ENCODE measurements at places on chromosomes 2 and 18.
A peak's percentile ranks its signal among the peaks of the same experiment; 100 is the strongest.

DNA sequence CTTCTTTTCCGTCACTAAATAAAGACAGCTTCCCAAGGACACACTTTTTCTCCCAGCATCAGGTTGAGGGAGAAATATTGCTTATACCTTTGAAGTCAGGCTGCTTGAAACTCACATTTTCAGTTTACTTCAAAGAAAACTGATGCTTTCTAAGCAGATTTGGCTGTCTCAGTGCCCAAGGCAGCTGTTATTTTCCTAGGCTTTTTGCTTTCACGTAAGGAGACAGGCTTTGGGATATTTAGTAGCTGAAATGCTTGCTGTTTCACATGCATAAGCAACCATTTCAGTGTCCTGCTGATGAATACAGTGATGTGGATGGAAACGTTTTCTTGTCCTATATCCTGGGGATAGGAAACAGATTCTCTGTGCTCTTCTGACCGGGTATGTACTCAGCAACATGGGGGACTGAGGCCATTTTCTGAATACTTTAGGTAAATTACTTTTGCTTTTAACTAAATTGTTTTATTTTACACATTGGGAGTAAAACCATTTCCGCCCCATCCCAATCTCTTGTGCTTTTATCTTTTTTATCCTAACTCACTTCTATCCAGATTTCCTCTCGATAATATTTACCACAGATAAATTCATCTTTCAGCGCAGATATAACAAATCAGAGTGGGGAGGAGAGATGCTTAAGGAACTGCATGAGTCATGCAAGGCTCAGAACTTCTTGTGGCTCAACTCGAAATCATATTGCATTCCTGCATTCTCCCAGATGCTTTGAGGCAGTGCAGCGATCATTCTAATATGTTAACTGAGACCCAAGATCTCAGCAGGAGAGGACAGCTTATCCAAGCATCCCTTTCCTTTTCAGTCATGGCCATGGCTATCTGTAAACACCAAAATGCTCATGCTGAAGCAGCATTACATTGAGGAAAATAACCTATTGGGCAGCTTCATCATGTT lies 22.2 kb downstream of the GALR1 start:
- DNase-seq = no peak

DNA sequence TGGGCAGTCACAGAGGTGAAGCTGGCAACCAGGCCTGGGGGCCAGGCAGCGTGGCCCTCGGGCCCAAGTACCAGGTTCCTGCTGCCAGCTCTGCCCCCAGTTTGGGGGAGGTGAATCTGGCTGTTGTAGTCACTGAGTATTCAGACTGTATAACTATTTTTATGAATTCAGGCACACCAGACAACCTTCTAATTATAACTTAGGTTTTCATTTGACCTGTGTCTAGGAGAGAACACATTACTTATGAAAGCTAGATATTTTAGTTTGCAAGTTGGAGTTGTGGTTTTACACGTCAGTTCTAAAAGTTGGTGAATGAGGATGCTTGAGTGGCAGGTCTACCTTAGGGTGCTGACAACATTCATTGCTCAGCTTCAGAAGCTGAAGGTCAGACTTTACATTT lies 71.7 kb downstream of the LIMS1 start:
- DNase-seq = no peak

DNA sequence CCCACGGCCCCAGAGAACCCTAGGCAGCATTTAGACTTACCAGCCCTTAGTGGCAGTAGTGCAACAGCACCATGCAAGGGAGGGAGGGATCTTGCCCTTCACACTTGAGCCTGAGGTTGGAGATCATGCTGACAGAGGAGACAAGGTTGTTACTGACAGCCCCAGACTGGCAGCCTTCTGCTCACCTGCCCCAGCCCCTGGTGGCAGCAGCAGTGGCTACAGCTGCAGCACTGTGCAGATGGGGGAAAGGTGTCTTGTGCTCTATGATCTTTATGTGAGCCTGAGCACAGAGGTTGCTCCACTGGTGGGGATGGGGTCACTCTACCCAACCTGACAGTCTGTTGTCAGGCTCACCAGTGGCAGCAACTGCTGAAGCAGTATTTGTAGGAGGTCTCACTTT lies 501.2 kb upstream of the LRRTM4 start:
- no peak for DNase-seq

- DNase-seq = no peak
Observed at GRCh38 chr2:129378186-129378585, 601.3 kb upstream of the RAB6C start.

DNA sequence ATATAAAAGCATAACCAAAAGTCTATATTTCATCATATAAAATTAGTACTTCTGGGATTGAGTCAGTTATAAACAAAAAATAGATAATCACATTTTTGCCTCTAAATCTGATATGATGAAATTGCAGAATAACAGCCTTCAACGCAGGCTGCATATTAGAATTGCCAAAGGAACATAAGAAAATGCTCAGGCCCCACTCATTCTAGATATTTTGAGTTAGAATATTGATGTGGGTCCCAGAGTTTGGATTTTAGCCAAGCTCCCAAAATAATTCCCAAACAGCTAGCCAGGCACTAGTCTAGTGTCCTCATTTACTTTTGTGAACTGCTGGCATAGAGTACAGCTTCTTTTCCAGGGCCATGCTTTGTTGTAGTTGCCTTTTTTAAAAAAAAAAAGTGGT lies 63.5 kb downstream of the ZDBF2 start:
- no peak for DNase-seq

GRCh38 chr2:70511971-70512729 lies 41.5 kb downstream of the TGFA start:
- DNase-seq = no peak

DNA sequence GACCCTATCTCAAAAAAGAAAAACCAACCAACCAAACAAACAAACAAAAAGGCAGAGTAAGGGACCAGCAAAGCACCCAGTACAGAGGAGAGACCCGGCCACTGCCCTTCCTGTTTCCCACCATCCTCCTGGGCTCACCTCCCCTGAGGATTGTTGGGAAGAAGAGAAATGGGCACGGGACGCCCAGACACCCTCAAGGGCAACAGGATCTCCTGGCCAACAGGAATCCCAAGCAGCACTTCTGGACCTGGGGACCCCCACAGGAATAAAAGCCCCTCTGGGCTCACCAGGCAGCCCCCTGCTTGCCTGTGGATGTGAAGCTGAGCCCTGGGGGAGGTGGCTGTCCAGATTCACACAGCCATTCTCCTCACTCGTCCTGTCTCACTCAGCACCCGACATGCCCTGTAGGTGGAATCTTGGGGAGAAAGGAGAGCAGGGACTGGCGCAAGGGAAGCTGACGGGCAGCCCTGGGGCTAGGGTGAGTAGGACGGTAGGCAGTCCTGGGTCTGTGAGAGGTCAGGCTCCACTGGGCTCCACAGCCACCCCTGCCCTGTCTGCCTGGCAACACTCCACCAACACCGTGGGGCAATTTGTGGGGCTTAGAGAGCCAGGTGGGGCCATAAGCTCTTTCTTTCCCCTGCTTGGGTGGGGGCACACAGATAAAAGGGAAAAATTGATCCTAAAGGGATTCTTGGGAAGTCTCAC lies 18.0 kb downstream of the KLF11 start:
- no peak for DNase-seq

DNA sequence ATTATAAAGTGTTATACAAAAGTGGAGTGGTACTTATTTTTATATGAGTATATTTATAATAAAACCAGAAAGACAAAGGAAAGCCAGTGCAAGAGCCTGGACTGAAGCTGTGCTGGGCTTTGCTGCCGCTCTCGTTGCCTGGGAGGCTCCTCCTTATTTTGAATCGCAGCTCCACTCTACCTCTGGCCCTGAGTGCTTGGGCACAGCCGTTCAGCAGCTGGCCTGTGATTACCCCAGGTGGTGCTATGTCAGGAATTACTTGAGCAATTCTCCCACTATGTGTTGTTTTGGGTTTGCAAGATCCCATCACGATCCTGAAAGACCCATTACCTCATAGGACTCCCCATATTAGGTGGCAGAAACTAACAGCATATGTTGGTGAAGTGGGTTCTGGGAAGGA lies 53.0 kb upstream of the LCLAT1 start:
- DNase-seq = no peak

DNA sequence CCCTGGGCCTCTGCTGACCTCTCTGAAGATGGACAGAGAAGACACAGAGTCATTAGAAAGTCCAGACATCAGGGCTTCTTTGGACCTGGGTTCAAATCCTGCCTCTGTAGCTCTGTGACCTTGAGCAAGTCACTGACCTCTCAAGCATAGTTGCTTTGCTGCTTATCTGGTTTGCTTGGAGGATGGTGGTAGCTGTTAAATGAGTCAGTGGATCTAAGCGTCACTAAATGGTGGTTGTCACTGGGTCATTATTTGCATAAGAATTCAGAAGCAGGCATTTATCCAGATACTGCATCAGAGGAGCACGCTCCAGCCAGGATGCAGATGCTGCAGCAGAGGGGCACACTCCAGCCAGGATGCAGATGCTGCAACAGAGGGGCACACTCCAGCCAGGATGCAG lies 229.2 kb downstream of the GLI2 start:
- DNase-seq = no peak

GRCh38 chr2:72135921-72136320 lies 11.7 kb downstream of the CYP26B1 start:
- no peak for DNase-seq

DNA sequence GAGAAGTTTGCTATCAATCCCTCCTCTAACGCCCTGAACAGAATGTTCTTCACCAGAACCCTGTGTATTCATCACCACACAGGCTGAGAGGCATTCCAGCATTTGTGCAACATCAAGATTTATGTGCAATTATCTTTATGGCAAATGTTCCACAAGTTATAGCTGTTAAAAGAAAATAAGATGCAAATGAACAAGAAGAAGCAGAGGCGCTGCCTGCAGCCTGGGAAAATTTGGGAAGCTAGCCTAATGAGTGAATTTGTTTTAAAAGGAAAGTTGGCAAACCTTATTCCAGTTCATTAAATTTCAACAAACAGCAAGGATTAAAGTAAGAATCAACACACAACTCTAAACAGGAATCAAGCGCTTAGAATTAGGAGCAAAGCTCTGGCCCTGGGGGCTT lies 5.3 kb downstream of the TPO start:
- no peak for DNase-seq

GRCh38 chr2:241904791-241905710 lies 35.5 kb downstream of the RTP5 start:
- no peak for DNase-seq

DNA sequence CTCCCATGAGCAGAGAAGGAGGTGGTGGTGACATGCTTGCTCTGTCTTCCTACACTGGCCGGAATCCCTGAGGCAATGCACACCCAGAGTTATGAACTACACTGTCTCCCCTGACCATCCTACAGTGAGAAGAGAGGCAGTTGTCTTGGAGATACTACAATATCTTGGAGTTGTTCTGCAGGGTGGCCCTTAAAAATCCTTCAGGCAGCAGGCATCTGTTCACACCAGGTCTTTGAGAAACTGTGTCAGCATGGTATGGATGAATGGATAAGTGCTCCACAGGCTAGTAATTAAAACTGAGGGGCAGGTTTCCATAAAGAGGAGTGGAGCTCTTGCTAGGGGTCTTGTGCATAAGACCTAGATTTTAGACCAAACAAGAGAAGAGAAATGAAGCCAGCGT lies 223.7 kb upstream of the COPS8 start:
- DNase-seq = no peak

GRCh38 chr2:189498205-189498604 lies 56.9 kb downstream of the WDR75 start:
- DNase-seq = no peak

- no peak for DNase-seq
Observed at GRCh38 chr2:195343540-195343939, 313.5 kb upstream of the SLC39A10 start.

- DNase-seq = no peak
Observed at GRCh38 chr2:38178119-38178518, 102.2 kb upstream of the CYP1B1 start.

DNA sequence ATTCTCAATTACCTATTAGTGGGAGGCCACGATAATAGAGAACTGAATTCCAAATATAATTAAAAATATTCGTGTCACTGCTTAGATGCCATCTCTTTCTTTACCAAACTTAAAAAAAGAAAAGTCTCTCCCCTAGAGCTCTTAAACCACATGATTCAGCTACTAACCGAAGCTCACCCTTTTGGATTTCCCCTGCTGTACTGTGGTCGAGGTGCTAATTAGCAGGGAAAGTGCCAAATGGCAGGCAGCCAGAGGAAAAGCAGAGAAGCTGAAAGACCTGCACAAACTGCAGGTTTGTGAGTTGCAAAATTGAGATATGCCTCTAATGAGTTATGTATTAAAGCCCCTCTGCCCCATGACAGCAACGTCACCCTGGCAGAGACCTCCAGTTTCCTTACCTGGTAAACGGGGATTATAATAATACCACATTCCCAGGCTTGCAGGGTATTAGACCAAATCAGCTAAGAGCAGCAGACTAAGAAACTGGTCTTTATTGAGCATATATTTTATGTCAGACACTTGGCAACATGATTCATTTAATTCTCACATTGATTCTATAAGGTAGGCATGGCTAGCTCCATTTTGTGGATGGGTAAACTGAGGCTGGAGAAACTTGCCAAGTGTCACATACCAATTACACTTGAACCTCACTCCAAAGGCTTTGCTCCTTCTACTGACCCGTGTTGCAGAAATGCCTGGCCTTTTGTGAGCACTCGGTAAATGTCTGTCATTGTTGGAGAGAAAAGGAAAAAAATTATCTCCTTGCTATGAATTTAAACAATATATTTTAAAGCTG lies 259.7 kb downstream of the LPIN1 start:
- peak; percentile 12 for DNase-seq

DNA sequence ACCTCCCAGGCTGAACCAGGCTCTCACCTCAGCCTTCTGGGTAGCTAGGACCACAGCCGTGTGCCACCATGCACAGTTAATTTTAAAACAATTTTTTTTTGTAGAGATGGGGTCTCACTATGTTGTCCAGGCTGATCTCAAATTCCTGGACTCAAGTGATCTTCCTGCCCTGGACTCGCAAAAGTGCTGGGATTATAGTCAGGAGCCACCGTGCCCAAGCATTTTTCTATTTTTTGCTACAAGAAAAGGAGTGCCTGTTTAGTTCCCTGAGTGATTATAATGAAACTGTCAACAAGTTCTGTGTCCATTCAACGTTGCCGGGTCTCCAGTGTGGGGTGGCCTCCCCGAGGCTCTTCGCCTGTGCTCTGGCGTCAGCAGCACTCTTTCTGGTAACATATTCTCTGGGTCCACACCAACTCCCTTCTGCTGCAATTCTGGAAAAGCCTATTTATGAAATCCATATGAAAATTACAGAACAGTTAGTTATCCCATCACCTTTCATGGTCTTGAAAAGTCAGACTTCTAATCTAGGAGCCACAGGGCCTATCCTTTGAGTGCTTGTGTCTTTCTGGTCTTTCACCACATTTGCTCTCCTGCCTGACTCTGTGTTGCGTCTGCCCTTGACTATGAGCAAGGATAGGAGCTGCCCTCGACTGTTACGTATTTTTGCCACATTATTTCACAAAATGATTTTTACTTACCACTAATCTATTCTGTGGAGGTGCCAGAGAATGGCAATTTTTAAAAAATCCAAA lies 172.7 kb downstream of the SOCS6 start:
- DNase-seq = no peak

Data from stimulated activated CD4-positive, alpha-beta T cell treated with anti-CD3 and anti-CD28 coated beads, Interleukin-1b, Interleukin-23, amount 100 ng/mL, for 1 hour (primary cell).